Stimulated activated CD4-positive, alpha-beta T cell treated with anti-CD3 and anti-CD28 coated beads, Interleukin-4, amount 100 ng/mL, for 48 hours (primary cell): ENCODE measurements at places on chromosomes 6 and 20.

- no peak for DNase-seq
These were observed 100.5 kb downstream of the ERMARD start for GRCh38 chr6:169851641-169852503.

GRCh38 chr20:60729135-60729900 lies 522.7 kb upstream of the CDH4 start:
- DNase-seq, result no peak

DNA sequence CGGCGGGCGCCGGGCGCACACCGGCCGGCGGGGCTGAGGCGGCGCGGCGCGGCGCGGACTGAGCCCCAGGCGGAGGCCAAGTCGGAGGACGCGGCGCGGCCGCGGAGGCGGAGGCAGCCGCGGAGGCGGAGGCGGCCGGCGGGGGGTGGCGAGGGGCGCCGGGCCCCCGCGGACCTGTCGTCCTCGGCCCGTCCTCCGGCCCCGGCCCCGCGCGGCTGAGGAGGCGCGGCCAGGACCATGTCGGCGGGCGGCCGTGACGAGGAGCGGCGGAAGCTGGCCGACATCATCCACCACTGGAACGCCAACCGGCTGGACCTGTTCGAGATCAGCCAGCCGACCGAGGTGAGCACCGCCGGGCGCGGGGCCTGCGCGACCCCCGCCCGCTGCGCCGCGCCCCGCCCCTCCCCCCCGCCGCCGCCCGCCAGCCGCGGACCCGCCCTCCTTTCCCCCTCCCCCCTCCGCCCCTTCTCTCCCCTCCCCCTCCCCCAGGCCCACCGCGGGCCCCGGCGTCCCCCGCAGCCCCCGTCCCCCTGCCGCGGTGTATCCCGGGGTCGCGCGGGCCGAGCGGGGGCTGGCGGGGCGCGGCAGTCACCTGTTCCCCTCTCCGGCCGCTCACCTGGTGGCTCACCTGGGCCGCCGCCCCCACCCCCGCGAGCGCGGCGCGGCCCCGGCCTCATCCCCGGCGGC lies at the start of gene AFDN:
Gene AFDN (plus strand): TSS at position 16 of the 687 bp plus-strand sequence. CDS start 222 bp downstream, at position 238.
- DNase-seq, result no peak

- DNase-seq, result no peak
These were observed 96.1 kb upstream of the FAM8A1 start for GRCh38 chr6:17504005-17504404.

DNA sequence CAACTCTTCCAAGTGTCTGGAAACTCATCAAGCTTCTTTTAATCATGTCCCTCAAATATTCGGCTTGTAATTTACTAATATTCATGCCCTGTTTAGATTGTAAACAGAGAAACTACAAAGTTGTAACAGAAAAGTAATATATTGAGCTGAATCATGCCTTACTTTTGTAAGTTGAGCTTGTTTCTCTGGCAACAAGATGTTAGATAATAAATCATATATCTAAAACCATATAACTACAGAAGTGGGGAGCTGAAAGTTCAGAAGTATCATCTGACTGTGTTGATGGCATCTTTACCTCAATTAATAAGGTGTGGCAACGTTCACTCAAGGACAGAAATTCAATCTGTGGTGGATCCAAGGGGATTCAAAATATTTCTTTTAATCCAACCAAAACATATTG lies 263.9 kb downstream of the PLCB1 start:
- no peak for DNase-seq
